G401 (cell line): ENCODE measurements at places on chromosomes 11 and 22. TPM values are rescaled to one million over a fixed set of nuclear protein-coding genes. Genes with fewer than 3 reads are reported as not detected.

The DNAJB13 gene
- total RNA-seq: 1.8 and 4.6 TPM in 2 replicates

- peak; percentile 46 for DNase-seq
Measured at GRCh38 chr22:36331306-36331911, 56.4 kb downstream of the MYH9 start.

GRCh38 chr11:69442012-69442806 is 39.3 kb upstream of the LINC01488 start:
- DNase-seq: no peak

GRCh38 chr11:45684440-45684839 is 19.0 kb upstream of the CHST1 start:
- DNase-seq: no peak

- no peak for DNase-seq
Measured at GRCh38 chr11:75242722-75243600, 2.4 kb downstream of the TPBGL start.

- no peak for DNase-seq
Measured at GRCh38 chr11:2989551-2989950, 2.6 kb downstream of the NAP1L4 start.

- no peak for DNase-seq
Measured at GRCh38 chr11:12415342-12415966, 38.1 kb downstream of the PARVA start.

The VEGFB gene
- total RNA-seq: 14.6 and 27.0 TPM in 2 replicates

GRCh38 chr11:8801121-8801520 is 109.9 kb upstream of the AKIP1 start:
- no peak for DNase-seq

- no peak for DNase-seq
Measured at GRCh38 chr11:34037016-34037415, 14.5 kb upstream of the CAPRIN1 start.

GRCh38 chr22:33984656-33985285 is 64.5 kb upstream of the LARGE1 start:
- no peak for DNase-seq
